ENCODE measurements at places on chromosomes 16 and 17. TPM values are rescaled to one million over a fixed set of nuclear protein-coding genes. Genes with fewer than 3 reads are reported as not detected.

Gene ENPP7
- total RNA-seq: not detected

Gene TMEM238L
- not detected for total RNA-seq

Gene ADAD2
- total RNA-seq: not detected

Gene RGS11
- 0.56 TPM for total RNA-seq

Gene OR1A1
- not detected for total RNA-seq

Gene GRAPL
- total RNA-seq: not detected

Gene QPRT
- 2.7 TPM for total RNA-seq

Gene TRAF4
- 78.0 TPM for total RNA-seq

Gene PRM3
- total RNA-seq: not detected

Gene GINS3
- 8.9 TPM for total RNA-seq

Gene BCL6B
- not detected for total RNA-seq

Gene SLC5A11
- not detected for total RNA-seq

Gene CCL1
- not detected for total RNA-seq

Gene KRT16
- total RNA-seq: 4,917 TPM

Data from airway epithelial cell (primary cell).